Activated CD4-positive, alpha-beta T cell treated with anti-CD3 and anti-CD28 coated beads, Interleukin-2, Interleukin-4, amounts not matched to agents 100 ng/mL and 50 ng/mL, durations not matched to agents 16 hours and 8 hours (primary cell): ENCODE measurements at places on chromosomes 12 and 14.

DNA sequence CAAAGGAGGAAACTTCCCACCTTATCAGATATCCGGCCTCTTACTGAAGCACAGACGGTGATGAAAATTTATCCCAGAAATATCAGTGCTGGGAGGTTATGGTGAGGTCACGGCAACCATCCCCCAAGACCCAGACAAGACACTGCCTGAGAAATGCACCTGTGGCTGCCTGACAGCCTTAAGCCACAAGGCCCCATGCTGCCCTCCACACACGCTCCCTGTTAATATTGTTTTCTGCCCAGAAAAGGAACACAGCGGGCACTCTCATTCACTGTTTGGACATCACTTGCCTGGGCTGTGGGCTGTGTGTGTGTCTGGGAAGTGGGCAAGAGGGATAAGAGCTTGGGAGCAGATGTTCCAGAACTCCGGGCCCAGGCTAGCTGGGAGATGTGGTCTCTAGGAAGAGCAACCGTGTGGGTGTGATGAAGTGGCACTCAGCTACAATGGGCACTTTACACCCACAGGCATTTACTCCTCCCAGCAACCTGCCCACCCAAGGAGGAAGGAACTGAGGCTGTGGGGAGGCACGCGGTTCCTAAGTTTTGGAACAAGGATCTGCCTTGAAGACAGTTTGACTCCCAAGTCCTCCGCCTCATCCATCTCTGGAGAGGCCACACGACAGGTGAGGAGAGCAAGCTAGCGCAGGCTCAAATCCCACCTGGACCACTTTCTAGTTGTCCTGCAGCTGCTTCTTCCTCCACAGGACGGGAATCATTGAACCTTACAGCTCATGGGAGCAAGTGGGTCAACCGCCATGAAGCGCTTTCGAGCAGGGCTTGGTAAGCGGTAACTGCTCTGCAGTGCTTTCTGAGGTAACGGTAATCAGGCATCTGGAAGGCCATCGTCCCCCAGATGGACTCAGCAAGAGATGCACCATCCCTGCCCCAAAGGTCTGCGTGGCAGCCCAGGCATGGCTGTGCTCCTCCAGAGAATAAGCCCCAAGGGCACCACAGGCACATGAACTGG is 91.4 kb downstream of the CHGA start:
- DNase-seq: no peak

- DNase-seq: no peak
Observed at GRCh38 chr14:56995010-56995409, 184.7 kb upstream of the OTX2 start.

DNA sequence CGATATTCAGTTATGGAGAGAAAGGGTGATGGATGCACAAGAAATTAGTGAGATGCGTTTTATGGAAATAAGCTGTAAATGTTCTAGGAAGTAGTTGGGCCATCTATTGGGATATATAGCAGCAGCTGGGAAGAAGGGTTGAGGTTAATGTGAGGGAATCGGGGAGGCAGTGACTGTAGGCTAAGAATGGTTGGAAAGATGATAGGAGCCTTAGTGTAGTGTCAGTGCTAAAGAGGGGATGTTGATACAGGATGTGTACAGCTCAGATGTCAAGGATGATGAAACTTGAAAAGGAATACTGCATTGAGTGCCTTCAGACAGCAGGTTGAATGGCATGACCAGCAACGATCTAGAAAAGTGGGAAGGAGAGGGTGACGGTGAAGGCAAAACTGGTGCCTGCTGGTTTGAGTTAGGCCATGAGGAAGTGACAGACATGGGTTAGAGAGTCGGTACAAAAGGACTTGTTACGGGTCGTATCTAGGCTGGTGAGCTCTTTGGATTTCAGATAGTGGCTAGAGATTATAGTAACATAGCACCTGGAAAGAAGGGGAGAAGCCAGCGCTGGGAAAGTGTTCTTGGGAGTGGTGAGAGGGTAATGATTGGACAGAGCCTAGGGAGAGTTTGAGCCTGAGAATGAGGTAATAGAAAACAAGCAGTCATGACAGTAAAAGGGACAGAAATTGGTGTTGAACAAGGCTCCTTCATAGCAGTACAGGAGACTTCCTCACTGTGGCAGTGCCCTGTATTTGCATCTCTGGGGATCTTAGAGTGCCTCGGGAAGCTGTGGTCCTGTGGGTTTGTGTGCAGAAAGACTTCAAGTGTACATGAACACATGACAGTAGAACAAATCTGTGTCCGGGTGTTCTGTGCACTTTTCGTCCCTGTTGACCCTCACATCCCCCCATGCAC is 9.6 kb downstream of the MARS1 start:
- no peak for DNase-seq

DNA sequence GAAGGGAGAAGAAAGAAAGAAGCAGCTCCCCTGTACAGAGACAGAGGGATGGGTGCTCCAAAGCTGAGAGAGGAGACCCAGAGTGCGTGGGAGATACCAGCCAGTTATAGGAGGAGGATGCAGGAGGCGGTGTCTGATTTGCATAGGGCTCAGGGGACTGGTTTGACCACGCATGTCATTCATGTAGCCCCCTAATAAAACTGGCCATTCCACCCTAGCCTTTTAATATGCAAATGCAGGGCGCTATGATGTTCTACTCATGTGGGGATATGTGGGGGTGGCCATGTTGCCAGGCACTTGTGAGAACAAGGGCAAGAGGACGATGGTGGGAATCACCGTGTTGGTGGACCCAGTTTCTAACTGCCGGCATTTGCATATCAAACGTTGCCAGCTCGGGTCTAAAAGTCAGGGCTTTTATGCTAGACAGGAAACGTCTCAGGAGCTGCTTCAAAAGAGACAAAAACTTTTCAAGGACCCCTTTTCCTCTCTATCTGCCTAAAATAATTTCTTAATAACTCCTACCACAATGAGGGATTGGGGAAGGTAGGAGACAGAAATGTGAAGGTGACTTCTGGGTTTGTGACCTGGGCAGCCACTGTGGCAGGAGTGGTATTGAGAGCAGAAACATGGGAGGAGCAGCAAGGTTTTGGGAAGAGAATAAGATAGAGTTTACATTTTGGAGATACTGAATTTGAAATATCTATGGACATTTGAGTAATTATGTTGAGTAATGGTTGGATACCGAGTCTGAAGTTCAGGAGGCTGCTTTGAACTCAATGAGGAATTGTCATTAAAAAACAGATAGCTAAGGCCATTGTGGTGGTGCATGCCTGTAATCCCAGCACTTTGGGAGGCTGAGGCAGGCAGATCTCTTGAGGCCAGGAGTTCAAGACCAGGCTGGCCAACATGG is 2.2 kb upstream of the ATXN3 start:
- DNase-seq: no peak

- DNase-seq: no peak
Observed at GRCh38 chr12:127455347-127456265, 811.4 kb upstream of the TMEM132C start.

- no peak for DNase-seq
Observed at GRCh38 chr12:103806803-103807202, 34.2 kb downstream of the NT5DC3 start.

DNA sequence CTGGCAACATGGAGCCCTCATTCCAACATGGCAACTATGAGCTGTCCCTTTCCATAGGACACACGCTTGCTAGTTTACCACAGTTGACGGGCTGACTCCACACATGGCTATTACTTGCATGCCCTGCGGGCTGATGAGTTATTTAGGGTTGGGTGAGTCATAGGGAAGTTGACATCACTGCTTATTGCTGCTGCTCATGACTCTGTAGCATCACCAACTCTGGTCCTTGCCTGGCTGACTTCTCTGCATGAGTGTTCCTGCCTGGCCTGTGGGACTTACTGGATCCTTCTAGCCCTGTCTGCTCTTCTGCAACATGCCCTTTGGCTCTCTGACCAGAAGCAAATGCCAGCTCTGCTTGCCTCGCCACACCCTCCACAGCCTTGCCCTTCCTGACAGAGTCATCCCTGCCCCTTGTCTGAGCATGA is 199.5 kb downstream of the ANO6 start:
- peak; percentile 78 for DNase-seq

DNA sequence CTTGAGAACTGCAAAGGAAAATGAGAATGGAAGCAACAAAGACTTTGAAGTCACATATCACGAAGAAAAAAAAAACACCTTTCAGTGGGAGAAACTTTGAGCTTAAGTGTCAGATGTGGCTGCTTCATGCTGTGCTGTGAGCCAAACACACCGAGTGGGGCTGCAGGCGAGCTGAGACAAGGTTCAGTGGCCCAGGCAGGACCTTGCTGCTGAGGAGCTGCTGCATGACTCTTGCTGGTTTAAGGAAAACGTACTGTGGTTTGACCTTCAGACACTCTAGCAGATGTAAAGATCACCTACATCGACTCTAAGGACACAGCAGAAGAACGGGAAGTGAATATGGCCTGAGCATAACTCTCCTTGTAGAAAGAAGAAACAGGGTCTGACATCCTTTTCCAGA is 118.1 kb upstream of the OR4E1 start:
- no peak for DNase-seq

GRCh38 chr12:114776731-114777442 is 92.9 kb upstream of the TBX3 start:
- DNase-seq: no peak

- DNase-seq: no peak
Observed at GRCh38 chr14:30748343-30748742, 126.0 kb upstream of the COCH start.

DNA sequence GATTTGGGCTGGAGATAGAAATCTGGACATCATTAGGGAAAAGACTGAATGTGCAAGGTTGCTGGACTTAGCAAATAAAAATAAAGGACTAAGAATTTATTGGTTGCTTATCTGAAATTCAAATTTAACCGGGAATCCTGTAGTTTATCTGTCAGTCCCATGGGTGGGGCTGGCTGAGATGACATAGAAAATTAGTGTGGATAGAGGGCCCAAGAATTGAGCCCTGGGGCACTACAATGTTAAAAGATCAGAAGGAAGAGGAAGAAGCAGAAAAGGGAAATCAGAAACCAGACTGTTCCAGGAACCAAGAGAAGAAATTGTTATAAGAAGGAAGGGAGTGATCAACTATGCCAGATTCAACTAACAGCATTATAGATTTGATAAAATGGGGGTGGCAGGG is 96.7 kb upstream of the CCDC196 start:
- no peak for DNase-seq

- no peak for DNase-seq
Observed at GRCh38 chr12:56336361-56337167, 2.1 kb upstream of the IL23A start.

- DNase-seq: no peak
Observed at GRCh38 chr12:88717188-88717587, 136.9 kb upstream of the KITLG start.

- DNase-seq: no peak
Observed at GRCh38 chr14:54638135-54638446, 71.2 kb downstream of the SAMD4A start.

- DNase-seq: peak; percentile 6
Observed at GRCh38 chr12:25557830-25558436, 4.8 kb upstream of the LMNTD1 start.

GRCh38 chr12:127660961-127661360 is 606.0 kb upstream of the TMEM132C start:
- no peak for DNase-seq

GRCh38 chr12:45977620-45978019 is 12.8 kb downstream of the SCAF11 start:
- no peak for DNase-seq

DNA sequence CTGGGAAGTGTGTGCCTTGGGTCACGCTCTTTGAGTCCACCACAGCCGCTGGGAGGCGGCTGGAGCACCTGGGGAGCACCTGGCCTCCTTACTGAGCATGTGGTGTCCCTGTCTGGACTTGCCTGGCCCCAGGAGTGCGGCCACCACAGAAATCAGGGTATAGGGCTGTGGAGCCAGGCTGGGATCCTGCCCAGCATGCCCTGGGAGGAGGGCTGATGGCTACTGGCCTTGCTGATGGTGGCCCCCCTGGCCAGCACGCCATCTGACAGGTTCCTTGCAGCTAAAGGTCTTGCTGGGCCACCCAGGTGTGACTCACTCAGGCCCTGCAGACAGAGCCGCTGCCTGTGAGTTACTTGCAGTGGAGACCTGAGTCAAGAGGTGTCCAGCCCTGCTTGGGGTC is 6.0 kb downstream of the ULK1 start:
- DNase-seq: no peak
